ENCODE measurements at places on chromosomes 1 and 21.

DNA sequence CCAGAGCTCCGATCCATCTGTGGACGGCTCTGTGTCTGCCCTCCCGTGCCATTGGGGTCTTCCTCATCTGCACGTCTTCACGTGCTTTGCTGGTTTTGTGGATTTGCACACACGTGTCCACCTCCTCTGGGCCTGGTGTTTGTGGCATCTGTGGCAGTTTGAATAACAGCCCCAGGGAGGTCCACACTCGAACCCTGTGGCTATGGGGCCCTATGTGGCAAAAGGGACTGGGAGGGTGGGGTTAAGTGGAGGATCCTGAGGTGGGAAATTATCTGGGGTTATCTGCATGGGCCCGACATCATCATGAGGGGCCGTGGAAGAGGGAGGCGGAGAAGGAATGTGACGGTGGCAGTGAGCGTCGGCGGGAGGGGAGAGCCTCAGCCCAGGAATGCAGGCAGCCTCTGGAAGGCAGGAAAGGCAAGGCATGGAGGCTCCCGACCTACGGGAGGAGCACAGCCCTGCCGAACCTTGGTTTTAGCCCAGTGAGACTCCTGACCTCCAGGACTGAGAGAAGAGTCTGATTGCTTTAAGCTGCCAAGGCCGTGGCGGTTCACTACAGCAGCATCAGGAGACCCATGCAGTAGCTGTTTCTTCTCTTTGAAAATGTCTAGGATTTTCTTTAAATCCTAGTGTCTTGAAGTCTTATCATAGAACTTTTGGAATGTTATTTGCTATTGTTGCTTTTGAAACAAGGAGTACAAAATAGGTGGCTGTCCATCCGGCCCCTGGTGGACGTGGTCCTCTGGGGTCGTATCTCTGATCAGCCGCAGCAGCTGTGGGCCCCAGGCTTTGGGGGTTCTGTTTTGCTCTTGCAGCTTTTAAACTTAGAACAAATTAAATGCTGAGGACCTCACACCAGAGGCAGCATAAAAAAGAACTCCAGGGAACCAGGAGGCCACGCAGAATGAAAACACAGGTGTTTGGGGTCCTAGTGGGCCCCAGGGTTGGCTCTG is 40.0 kb upstream of the LRRC3 start:
- DNase-seq, result no peak

GRCh38 chr1:107648071-107648470 is 316.9 kb downstream of the VAV3 start:
- DNase-seq, result no peak

DNA sequence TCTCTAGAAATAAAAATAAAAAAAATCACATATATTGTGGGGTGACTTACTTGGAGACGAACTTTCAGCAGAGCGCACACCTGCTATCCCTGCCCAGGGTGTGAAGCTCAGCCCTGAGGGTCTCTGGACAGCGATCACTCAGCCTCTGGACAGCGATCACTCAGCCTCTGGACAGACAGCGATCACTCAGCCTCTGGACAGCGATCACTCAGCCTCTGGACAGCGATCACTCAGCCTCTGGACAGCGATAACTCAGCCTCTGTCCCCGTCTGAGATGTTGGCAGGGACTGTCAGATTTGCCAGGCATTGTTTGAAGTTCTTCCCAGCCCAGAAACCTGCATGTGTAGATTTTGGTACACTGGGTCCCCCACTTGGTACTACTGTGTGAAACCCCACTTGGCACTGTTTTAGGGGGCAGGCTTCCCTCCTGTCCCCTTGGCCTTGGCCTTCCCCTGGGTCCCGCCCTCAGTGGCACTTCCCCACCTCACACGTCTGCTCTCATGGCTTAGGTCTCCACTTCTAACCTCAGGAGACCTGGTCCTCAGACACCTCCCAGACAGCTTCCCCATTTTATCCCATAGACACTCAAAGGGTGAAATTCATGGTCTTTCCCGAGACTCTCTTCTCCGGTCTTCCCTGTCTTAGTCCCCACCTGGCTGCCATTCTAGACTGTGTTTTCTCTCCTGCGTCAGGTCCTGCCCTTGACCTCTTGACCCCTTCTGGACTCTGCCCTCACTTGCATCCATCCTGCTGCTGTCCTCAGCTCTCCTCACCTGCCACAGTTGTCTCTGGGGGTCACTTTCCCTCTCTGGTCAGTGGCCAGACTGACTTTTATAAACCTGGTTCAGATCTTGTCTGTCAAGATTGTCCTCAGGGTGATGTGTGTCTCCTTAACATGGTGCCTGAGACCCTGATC is 10.2 kb downstream of the PSEN2 start:
- DNase-seq, result no peak

DNA sequence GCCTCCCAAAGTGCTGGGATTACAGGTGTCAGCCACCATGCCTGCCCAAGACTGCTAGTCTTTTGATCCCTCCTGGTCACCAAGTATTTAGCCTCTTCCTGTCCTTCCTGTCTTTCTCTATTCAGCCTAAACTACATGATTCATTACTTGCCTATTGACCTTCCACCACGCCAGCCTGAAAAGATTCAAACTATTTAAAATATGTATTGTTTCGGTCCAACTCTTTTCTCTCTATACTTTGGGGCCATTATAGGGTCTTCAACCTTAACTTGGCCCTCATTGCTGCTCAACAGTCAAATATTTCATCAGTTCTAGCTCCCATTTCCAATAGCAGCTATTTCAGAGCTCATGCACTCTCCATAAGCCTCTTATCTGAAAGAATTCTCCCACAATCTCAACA is 153.0 kb downstream of the TNFSF18 start:
- no peak for DNase-seq

GRCh38 chr1:119298687-119299303 is 69.8 kb upstream of the HAO2 start:
- DNase-seq, result peak; percentile 58

- DNase-seq, result no peak
These were observed 173.5 kb downstream of the ZC3H11B start for GRCh38 chr1:219439376-219439775.

- DNase-seq, result no peak
These were observed 1.8 kb downstream of the SRM start for GRCh38 chr1:11058026-11058425.
